Kidney epithelial cell (primary cell): ENCODE measurements at places on chromosomes 7 and 10.

DNA sequence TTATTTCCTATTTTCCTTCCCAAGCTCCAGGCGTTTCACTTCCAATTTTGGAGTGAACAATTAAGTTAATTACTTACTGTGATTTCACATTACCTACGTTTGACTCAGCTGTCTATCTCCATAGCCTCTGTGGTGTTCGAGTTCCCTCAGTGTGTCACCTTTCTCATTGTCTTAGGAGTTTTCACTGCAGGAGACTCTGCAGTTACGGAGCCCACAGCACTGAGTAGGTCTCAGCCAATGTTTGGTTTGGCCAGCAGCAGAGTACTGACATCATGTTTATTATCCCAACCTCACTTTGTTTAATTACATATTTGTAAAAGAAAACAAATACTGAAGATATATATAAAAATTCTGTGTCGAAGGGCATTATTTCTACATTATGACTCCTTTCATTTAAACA lies 1123.9 kb downstream of the CNTNAP2 start:
- DNase-seq: no peak

- no peak for DNase-seq
These were observed 114.1 kb downstream of the ICA1 start for GRCh38 chr7:8147760-8148463.

GRCh38 chr7:112994656-112995055 lies 92.0 kb downstream of the GPR85 start:
- DNase-seq: no peak

GRCh38 chr7:115133248-115133647 lies 211.4 kb downstream of the MDFIC start:
- no peak for DNase-seq

GRCh38 chr7:11630355-11630754 lies 201.6 kb downstream of the THSD7A start:
- no peak for DNase-seq

DNA sequence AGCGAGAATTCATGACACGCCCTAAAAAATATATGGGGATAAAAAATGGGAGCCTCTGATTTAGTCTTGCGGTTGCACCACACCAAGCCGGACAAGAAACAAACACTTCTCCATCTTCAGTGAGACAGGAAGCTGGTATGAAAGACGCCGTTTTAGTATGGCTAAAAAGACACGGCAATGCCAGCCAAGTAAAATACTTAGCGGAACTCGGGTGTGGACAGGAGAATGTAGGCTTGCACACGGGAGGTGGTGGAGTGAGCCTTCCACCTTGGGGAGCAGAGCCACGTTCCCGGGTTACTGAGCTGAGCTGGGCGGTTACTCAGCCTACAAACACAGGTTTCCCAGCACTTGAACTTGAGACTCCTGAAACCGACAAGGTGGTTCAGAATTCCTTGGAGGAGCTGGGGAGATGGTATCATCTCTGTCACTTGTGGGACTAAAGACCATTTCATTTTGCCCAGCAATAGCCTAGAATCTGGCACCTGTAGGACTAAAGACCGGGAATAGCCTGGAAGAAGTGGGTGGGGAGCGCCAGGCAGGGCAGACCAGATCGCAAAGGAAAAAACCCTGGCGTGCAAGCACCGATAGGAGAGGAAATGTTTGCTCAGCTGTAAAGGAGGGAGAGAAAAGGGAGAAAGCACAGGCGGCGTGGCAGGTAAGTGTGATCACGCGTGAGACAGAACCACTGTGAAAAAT lies 34.8 kb upstream of the SEPHS1 start:
- no peak for DNase-seq

DNA sequence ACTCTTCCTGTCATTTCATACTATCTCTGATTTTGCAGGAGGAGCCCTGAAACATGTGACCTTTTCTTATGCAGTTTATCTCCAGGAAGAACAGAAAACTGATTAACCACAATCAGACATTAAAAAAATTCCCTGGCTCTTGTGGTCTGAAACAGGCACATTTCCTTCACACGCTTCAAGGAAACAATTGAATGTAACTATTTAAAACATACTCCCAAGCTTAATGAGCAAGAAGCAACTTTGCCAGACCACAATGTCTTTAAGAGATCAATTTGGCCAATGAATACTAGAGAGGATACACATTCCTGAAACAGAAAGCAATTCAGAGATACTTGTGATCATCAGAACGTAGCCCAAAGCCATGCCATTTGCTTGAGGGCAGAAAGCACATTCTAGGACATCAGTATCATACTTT lies 65.8 kb downstream of the PIP4K2A start:
- DNase-seq: peak; percentile 95

DNA sequence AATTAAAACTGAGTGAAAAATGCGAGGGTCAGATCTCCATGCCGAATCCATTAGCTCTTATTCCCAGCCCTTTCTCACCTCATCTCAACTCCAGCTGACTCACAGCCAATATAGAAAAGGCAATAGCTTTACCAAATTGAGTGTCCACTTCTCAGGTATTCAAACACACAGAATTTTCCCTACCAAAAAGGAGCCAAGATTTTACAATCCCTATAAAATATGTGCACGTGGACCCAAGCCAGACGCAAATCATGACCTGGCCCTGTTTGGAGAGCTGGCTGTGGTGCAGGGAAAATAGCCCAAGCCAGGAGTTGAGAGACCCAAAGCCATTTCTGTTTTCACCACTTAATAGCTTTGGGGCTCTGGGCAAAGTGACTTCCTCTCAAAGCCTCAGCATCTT lies 379.7 kb upstream of the AUTS2 start:
- no peak for DNase-seq

DNA sequence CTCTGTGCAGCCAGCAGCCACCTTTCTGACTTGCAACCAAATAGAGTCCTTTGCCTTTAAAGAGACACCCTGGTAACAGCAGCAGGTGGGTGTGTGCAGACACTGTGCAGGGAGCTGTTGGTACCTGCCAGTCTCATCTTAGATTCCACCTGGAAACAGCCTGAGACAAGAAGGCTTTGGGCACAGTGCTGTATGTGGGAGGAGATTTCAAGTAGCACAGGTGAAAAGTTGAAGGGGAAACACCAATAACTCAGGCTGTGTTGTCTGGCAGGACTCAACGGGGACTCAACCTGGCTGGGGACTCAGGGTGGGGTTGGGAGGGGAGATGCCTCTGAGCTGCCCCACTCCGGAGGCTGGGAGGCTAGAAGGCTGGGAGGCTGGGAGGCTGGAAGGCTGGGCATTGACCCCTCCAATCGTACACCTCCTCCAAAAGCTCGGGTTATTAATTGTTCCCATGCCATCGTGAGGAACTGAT lies 6.7 kb downstream of the CPXM2 start:
- no peak for DNase-seq

DNA sequence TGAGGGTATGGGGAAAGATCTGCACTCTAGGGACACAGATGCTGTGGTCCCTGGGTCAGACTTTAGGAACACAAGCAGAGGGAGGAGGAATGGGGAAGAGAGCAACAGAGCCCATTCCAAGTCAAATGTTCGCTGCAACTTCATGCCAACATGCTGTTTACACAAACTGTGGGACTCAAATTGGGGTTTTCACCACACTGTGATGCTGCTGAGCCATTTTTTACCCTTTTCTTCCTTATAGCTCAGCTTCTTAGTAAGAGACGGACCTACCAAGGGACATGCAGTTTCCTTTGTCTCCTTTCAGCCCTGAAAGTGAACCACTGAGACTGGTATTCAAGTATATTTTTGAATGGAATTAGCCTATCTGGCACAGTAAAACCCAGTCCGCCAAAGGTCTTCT lies 64.3 kb upstream of the AGK start:
- DNase-seq: no peak

GRCh38 chr10:62433181-62433692 lies 59.1 kb downstream of the ZNF365 start:
- DNase-seq: peak; percentile 97

GRCh38 chr10:132945894-132946255 lies 3.5 kb upstream of the CFAP46 start:
- DNase-seq: no peak

DNA sequence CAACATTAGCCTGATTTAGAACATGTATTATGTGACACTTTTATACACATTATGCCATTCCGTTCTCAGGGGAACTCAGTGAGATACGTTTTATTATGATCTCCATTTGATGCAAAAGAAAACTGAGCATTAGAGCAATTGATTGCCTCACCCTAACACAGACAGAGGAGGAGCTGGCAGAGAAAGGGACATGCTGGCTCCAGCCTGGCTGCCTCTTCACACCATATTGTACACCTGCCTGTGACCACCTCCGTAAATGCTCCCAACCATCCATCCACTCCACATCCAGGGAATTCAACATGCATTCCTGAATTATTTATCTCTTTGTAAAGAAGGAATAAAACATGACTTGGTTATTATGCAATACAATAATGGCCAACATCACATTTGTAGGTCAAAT lies 195.0 kb upstream of the STK17A start:
- DNase-seq: no peak

GRCh38 chr10:31959461-31960173 lies 31.0 kb upstream of the ARHGAP12 start:
- no peak for DNase-seq

DNA sequence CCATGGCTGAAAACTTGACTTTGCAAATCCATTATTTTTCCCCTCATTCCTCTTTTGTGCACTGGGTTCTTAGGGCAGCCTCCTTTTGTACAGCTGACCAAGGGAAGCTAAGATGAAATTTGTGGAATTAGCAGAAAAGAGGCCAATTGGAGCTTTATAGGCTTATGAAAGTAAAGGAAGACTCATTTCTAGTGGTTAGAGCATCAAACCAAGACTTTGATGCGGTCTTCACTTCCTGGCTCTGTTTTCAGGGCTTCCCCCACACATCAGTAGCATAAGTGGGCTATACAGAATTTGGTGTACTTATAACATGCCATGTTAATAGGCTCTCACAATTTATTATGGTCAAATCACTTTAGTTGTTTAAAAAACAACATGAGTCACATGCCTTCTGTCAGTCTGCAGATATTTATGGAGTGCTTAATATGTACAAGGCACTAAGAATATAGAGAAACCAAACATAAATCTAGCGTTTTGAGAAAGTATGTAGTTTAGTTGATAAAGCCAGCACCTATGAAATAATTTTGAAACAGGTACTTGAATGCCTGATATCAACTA lies 5.7 kb downstream of the AUTS2 start:
- DNase-seq: no peak

DNA sequence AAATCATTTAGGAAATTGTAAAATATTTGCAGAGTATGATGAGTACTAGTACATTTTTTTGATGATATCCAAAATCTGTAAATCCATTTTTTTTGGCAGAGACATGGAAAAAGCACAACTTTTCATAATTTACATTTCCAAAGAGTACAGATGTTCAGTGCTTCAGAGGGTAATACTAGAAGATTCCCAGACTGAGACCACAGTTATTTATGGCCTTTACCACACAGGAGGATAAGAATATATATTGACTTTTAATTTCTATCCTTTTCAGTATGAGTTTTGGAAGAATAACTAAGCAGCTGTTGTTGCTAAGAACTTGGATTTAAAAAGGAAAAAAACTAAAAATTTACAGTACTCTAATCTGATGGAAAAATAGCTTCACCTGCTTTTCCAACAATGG lies 61.9 kb downstream of the HGF start:
- no peak for DNase-seq

GRCh38 chr7:83011954-83012353 lies 150.7 kb downstream of the PCLO start:
- no peak for DNase-seq

- no peak for DNase-seq
These were observed 44.5 kb downstream of the LANCL2 start for GRCh38 chr7:55409482-55410225.

DNA sequence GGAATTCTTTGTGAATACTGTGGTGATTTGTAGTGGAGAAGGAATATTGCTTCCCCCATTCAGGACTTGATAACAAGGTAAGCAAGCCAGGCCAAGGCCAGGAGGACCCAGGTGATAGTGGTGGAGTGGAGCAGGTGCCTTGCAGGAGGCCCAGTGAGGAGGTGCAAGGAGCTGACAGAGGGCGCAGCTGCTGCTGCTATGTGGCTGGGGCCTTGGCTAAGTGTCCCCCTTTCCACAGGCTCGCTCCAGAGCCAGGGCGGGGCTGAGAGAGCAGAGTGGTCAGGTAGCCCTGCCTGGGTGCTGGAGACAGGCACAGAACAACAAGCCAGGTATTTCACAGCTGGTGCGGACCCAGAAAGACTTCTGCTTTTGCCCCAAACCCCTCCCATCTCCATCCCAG lies 162.9 kb downstream of the EGFR start:
- no peak for DNase-seq

DNA sequence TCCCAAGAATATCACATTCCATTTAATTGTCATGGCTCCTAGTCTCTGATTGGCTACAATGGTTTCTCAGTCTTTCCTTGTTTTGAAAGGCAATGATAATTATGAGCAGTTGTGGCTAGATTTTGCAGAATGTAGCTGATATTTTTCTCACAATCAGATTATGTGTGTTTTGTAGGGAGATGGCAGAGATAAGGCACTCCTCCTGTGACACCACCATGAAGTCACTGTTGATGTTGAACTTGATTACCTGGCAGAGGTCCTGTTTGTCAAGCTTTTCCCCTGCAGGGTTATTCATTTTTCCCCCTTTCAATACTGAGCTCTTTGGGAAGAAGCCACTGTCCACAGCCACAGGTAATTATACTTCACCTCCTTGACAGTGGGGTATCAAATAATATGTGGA lies 602.9 kb upstream of the PFKP start:
- no peak for DNase-seq

- DNase-seq: no peak
These were observed at the start of gene HTRA1 for GRCh38 chr10:122461367-122461728. Gene HTRA1 (plus strand): TSS chr10:122461553. CDS start chr10:122461653, 100 bp downstream.

DNA sequence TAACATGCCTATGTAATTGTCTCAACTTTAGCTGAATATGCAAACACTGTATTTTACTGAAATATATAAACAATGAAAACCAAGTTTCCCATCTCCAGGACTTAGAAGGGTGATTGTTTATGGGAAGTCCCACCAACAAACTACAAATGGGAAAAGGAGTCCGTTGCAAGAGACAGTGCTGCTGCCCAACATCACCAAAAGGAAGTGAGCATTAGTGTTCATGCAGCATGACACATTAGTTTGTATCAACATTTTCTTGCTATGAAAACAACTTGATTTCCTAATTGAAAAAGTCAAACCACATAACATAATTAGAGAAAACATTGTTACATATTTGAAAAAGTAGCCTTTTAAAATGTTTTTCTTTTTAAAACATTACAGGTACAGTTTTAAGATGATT lies 138.5 kb downstream of the ZNF438 start:
- DNase-seq: no peak

DNA sequence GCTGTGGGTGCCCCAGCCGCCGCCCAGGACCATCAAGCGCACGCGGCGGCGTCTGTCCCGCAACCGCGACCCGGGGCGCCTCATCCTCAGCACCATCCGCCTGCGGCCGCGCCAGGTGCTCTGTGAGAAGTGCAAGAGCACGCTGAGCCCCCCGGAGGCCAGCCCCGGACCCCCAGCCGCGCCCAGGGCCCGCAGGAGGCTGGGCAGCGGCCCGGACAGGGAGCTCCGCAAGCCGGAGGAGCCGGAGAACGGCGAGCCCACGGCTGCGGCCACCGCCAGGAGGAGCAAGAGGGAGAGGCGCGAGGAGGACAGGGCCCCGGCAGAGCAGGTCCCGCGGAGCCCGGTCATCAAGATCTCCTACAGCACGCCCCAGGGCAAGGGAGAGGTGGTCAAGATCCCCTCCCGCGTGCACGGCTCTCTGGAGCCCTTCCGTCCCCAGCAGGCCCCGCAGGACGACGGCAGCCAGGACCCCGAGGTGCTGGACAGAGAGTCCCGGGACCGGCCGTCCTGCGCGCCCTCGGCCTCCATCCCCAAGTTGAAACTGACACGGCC lies 8.0 kb downstream of the PWWP2B start:
- DNase-seq: no peak

- no peak for DNase-seq
These were observed 36.2 kb upstream of the OGDHL start for GRCh38 chr10:49798275-49798674.
